Testis (tissue), 5 donors: ENCODE measurements at places on chromosomes 7 and 10. TPM values are rescaled to one million over a fixed set of nuclear protein-coding genes. Genes with fewer than 3 reads are reported as not detected.

GRCh38 chr7:26478550-26478949 is 186.9 kb downstream of the SNX10 start:
- DNase-seq, result no peak

DNA sequence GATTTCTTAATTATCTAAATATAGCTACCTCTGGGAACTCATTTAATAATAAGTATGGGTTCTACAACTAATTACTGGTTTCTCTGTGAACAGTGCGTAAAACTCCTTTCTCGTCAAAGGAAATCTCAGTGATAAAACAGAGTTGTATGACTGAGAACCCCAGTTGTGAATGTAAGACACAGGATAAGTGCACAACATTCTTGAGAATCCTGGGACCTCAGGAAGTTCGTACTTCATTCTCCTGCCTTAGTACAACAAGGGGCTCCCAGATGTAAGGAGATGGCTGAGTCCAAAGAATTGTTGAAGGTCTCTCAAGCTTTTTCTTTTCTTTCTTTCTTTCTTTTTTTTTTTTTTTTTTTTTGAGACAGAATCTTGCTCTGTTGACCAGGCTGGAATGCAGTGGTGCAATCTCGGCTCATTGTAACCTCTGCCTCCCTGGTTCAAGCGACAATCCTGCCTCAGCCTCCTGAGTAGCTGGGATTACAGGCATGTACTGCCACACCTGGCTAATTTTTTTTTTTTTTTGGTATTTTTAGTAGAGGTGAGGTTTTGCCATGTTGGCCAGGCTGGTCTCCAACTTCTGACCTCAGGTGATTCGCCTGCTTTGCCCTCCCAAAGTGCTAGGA is 12.5 kb downstream of the DENND10 start:
- no peak for DNase-seq

DNA sequence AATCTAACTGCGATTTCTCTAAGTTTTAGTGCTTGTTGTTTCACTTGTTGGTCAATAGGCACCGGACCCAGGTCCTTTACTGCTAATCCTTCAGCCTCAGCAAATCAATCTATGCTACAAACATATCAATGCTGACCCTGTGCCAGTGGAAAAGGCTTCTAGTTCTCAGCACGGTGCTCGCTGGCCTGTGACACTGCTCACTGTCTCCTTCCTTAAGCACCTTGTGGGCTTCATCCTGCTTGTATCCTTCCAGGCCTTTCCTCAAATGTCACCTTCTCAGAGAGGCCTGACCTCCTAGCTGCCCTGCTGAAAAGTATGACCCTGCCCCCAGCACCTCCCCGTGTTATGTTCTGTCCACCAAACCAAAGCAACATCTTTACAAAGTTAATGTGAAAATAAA is 201.2 kb upstream of the FRMD4A start:
- DNase-seq, result no peak

GRCh38 chr10:9851808-9852207 is 1165.9 kb upstream of the CELF2 start:
- DNase-seq, result no peak

GRCh38 chr10:80356563-80356988 is at the start of the genes DYDC1 and DYDC2:
Gene DYDC1 (minus strand): TSS chr10:80356755. CDS start chr10:80352601, 4,154 bp downstream.
Gene DYDC2 (plus strand): TSS chr10:80356781. CDS start chr10:80362444, 5,663 bp downstream.
- DNase-seq, result peak; percentile 80

DNA sequence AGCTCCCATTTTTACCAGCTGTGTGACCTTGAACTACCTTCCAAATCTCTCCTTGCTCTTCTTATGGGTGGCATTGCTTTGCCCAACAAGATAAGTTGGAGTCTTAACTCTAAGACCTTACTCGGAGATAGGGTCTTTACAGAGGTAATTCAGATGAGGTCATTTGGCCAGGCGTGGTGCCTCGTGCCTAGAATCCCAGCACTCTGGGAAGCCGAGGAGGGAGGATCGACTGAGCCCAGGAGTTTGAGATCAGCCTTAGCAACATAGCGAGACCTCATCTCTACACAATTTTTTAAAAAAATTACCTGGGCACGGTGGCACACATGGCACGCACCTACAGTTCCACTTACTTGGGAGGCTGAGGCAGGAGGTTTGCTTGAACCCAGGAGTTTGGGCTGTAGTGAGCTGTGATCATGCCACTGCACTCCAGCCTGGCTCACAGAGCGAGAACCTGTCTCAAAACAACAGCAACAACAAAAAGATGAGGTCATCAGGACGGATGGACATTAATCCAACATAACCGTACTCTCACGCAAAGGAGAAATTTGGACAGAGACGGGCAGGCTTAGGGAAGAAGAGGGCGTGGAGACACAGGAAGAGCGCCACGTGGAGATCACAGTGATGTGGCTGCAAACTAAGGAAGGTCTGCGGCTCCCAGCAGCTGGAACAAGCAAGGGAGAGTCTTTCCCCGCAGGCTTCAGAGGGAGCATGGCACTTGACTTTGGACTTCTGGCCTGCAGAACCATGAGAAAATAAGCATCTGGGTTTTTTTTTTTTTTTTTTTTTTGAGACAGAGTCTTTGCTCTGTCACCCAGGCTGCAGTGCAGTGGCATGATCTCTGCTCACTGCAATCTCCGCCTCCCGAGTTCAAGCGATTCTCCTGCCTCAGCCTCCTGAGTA is 122.3 kb upstream of the CARD11 start:
- no peak for DNase-seq

GRCh38 chr7:43395351-43395750 is 187.6 kb upstream of the STK17A start:
- no peak for DNase-seq

- DNase-seq, result no peak
Measured at GRCh38 chr7:18133921-18134320, 106.3 kb upstream of the PRPS1L1 start.

- DNase-seq, result no peak
Measured at GRCh38 chr10:29438271-29438670, 149.4 kb downstream of the LYZL1 start.

- no peak for DNase-seq
Measured at GRCh38 chr7:126659124-126659523, 593.6 kb downstream of the GRM8 start.

- DNase-seq, result no peak
Measured at GRCh38 chr10:48285710-48286109, 11.2 kb upstream of the FRMPD2 start.

GRCh38 chr10:43407148-43407575 is 1.8 kb downstream of the HNRNPF start:
- DNase-seq, result peak; percentile 53

DNA sequence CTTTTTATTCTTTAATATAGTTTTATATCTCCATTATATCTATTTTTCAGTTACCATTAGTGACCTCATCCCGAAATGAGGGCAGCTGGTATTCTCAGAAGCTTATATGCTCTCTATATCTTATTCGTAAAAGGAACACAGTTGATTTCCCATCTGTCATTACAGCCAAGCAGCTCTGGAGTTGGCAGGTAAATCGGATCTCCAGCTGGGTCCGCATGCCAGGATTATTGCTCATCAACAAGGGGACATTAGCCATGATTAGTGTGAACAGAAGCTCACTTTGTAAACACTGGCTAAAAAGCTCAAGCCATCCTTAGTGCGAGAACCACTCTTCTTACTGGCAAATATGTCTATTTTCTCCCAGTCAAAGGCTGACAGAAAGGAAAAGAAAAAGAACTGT is 180.3 kb downstream of the NPSR1 start:
- DNase-seq, result no peak

DNA sequence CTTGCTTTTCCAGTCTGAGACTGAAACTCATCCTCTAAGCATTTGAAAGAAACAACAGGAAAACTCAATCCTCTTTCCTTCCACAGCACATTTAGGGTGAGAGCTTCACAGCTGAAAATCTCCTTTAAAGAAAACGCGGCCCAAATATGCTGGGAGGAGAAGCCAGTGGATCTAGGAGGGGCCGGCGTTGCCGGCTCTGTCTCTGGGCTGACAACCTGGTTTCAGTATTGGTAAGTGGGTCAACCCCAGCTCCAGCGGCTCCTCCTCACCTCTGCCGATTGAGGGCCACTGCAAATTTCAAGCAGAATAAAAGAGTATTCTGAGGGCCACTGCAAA is 75.3 kb upstream of the CPXM2 start:
- peak; percentile 49 for DNase-seq

- no peak for DNase-seq
Measured at GRCh38 chr7:139094030-139094429, 15.5 kb downstream of the ZC3HAV1 start.

GRCh38 chr7:78176171-78176570 is 377.6 kb downstream of the PHTF2 start:
- DNase-seq, result no peak

GRCh38 chr7:46162609-46163008 is 241.5 kb upstream of the IGFBP3 start:
- DNase-seq, result no peak

DNA sequence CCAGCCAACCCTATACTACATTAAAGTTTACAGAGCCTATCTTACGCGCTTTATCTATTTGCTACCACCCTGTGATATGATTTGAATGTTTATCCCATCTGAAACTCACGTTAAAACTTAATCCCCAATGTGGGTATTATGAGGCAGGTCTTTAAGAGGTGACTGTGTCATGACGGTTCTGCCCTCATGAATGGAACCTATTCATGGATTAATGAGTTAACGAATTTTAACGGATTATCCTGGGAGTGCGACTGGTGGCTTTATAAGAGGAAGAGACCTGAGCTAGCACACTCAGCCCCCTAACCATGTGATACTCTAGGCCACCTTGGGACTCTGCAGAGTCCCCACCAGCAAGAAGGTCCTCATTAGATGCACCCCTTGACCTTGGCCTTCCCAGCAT is 37.8 kb downstream of the SRPK2 start:
- no peak for DNase-seq

DNA sequence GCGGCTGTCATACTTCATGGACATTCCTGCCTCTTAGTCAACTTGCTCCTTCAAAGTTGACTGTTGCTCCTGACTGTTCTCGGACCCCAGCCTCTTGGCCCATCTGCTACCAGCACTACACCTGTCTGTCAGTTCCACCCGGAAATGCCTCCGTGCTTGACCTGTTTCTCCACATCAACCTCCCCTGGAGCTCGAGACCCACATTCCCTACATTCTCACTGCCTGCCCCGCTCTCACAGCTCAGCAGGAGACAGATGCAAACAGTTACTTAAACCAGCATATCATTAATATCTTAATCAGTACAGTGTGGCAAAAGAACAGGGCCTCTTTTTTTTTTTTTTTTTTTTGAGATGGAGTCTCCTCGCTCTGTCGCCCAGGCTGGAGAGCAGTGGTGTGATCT is 174.3 kb downstream of the NRP1 start:
- no peak for DNase-seq

The TBX20 gene
- 3.8 TPM for total RNA-seq

The ZNF365 gene
- 1.2 TPM for total RNA-seq

The PHTF2 gene
- total RNA-seq, result 35.3 TPM

The FAM241B gene
- 11.6 TPM for total RNA-seq

The TMEM236 gene
- total RNA-seq, result 0.47 TPM

The DDC gene
- 3.3 TPM for total RNA-seq

The LEP gene
- 0.55 TPM for total RNA-seq

The CPVL gene
- 26.6 TPM for total RNA-seq

The ZP3 gene
- 1.7 TPM for total RNA-seq
